Stimulated activated CD4-positive, alpha-beta T cell treated with anti-CD3 and anti-CD28 coated beads, Interleukin-4, amount 100 ng/mL, for 24 hours (primary cell): ENCODE measurements at places on chromosomes 3 and 15.

- DNase-seq: no peak
These were observed 552.9 kb upstream of the SUCLG2 start for GRCh38 chr3:68207327-68207726.

- no peak for DNase-seq
These were observed 30.0 kb downstream of the MASP1 start for GRCh38 chr3:187261541-187261969.

DNA sequence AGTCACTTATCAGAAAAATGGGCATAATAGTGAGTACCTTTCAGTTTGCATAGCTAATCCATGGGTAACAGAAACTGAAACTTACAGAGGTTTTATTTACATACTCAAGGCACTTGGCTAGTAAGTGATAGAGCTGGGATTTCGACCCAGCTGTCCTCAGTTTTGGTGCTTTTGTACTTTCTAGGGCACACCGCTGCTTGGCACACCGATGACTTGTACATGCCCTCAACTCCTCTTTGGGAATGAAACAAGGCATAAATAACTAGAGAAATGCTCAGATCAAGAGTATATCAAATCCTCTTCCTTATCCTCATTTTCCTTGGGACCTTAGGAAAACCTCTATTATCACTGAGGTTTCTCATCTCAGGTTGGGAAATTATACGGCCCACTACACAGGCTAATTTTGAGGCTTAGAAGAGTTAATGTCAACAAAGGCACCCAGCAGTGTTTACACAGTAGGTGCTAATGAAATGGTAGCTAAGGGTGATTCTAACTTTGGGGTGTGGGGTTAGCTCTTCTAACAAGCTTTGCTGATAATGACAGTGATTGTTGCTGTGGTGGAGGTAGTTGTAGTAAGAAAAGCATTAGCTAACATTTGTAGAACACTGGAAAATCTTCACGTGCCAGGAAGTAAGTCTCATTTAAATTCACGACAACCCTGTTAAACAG, 20.3 kb upstream of the DGKG start:
- DNase-seq: no peak

DNA sequence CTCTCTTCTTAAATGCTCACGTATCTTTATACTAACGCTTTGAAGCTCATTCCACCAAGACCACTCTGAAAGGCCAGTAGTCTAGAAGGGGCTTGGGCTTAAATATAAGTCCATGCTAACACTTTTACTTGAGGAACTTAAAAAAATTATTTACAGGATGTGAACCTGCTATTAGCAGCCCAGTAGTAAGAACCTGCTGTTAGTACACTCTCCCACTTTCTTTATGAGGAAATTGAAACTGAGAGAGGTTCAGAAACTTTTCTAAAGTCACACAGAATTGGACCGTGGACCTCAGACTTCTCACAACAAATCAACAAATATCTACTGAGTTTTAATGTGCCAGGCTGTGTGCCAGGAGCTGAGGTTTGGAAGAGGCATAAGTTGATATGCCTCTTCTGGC, 53.4 kb downstream of the SYNPR start:
- DNase-seq: no peak

DNA sequence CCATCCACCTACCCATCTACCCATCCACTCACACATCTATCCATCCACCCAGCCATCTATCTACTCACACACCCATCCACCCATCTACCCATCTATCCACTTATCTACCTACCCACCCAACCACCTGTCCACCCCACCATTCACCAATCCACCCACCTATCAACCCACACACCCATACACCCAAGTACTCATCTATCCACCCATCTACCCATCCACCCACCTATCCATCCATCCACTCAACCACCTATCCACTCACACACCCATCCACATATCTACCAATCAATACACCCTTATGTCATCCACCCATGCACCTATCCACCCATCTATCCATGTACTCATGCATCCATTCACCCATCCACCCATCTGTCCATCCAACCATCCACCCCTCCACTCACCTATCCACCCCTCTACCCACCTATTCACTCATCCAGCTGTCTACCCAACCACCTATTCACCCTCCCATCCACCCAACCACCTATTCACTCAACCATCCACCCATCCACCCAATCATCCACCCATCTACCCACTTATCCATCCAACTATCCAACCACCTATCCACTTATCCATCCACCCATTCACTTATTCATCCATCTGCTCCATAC, 109.8 kb downstream of the CHSY1 start:
- no peak for DNase-seq

DNA sequence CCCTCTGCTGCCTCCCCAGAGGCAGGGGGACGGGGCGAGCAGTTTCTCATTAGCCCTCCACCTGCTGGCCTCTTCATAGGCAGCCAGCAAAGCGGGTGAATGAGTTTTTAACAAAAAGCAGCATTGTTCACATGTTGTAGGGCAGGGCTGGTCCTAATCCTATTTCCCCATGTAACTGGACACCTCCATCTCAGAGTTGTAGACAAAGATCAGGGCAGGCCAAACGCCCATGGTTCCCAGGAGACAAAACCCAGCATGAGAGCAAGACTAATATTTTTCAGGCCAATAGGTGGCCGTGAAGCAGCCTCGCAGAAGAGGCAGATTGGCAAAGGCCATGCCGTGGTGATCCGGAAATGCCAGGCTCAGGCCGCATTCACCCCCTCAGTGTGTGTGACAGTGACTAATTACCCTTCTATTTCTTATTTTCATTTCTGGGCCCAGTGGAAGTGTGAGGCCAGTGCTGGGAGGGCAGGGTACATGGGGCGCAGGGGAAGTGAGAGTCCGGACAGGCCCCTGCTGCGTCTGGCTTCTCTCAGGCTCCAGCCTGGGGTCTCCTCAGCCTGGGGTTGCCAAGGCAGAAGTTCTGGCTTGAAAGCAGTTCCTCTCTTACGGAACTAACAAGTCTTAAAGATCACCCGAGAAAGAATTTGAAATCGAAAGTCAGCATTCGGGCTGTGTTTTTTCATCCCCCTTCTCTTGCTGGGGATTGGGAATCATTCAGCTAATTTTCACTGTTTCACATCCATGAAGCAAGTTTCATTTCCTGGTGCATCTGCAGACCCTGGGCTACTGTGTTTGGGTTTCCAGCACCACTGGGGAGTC, 64.8 kb downstream of the BOC start:
- DNase-seq: no peak

DNA sequence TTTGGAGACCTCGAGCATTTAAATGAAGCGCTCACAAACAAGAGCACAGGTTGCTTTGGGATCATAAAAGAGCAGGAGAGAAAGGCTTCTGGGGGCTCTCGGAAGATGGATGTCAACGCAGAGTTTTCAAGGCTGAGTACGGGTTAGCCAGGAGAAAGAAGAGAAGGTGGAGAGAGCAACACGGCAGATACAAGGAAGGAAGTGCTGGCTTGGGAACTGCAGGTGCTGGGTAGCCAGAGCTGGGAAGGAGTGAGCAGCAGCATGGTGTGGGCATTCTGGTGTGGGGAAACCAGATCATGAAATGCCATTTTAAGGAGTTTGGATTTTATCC, 580 bp upstream of the RUBCN start:
- DNase-seq: no peak

- DNase-seq: no peak
These were observed 53.5 kb upstream of the PRTG start for GRCh38 chr15:55796321-55796965.

DNA sequence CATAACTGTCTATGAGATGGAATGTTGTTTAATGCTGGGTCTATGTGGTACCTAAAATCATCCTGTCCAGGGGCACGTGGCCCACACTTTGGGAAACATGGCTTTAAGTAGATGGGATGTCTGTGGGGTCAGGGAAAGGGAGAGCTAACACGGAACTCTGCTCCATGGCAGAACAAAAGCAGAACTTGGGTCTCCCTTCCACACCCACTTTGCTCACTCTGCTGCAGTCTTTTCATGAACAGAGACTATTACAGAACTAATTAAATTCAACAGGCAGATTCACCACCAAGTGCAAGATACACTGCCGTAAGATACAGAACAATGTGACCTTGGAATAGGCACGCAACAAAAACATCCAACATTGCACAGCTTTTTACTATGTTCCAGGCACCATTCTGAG, 28.2 kb downstream of the POPDC2 start:
- DNase-seq: no peak

DNA sequence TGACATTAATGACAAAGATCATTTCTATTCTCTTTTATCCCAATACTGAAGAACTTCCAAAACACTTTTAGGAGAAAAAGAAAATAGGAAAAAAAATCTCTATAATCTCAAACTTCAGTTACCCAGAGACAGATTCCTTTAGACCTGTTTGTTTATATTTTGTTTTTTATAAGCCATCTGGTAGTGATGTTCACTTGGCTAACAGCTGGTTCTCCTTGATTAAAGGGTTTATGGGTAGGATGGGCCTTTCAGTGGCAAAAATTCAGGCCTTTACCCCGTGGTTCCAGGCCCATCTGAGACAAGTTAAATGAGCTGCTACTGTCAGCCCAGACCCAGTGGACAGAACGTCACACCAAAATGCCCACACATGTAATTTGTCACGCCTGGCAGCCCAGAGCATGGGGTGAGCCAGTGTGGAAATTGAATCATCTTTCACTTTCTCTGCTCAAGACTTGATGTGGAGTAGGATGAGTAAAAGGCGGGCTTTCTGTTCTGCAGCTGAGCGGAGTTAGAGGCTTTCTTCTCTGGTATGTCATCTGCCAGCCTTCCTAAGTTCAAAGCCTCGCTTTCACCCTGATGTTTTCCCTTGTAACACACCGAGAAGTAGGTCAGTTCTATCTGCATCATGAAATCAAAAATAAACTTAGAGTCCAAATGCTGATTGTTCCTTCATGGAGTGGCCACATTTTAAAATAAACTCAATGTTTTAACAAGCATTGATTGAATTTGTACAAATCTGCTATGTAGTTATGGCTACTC, 62.5 kb upstream of the SKOR1 start:
- DNase-seq: peak; percentile 74
